HCEC 1CT (cell line): ENCODE measurements at places on chromosomes 3 and 15.
A peak's percentile ranks its signal among the peaks of the same experiment; 100 is the strongest.

GRCh38 chr15:74504418-74504817 lies 36.6 kb upstream of the ARID3B start:
- DNase-seq = peak; percentile 40

DNA sequence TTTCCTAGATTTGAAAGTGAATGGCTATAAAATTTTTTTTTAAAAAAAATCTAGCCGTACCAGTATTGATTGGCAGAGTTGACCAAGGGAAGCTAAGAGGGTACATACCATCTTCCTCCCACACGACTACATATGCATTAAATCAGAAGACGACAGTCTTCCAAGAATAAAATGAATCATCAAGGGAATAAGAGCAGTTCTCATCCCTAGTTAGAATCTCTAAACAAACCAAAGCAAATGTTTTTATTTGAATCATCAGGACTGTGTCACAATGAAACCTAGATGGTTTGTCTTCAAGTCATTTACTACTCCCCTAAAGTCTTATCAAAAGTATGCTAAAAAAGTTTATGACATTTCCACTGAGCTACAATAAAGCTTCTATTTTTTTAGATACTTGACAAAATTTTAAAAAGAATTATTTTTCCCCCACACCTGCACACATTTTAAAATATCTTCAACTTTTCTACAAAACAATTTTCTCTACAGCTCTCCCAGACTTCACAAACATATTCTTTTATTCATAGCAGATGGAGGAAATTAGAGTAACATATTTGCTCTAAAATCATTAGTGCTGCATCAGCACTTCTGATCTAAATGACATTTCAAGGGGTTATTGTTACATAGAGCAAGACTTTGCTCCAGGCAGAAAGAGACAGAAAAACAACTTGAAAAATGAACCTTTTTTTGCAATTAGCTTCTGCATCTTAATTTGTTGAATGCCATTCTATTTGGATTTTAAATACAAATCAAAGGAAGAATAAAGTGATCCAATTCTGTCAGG lies 547.1 kb downstream of the FHIT start:
- peak; percentile 57 for DNase-seq

GRCh38 chr3:125220727-125221429 lies 8.3 kb upstream of the SLC12A8 start:
- no peak for DNase-seq

DNA sequence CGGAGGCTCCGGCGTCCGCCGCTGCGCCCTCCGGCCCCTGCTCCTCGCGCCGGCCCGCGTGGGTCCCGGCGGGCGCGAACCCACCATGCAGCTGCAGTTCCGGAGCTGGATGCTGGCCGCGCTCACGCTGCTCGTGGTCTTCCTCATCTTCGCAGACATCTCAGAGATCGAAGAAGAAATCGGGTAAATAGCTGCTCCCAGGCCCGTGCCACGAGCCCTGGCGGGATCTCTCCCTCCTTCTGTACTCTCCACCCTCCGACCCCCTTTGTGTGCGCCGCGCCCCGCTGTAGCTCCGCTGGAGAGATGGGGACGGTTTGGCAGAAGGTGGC lies 263 bp downstream of the ST8SIA2 start:
- DNase-seq = no peak

DNA sequence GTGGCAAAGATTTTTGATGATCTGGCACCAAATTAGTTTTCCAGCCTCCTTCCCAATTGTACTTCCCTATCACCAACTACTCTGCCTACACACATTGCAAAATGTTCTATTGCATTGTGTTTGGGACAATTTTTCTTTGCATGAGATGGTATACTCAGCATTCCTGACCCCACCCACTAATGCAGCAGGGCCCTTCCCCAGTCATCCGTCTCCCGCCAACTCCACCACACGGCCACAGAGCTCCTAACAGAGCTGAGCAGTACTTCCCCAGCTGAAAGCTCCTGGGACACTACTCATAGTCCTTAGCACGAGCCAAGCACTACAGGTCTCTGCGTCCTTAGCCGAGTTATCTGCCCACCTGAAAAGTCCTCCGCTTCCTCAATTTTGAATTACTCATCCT lies 34.2 kb downstream of the TXNRD3 start:
- DNase-seq = no peak

DNA sequence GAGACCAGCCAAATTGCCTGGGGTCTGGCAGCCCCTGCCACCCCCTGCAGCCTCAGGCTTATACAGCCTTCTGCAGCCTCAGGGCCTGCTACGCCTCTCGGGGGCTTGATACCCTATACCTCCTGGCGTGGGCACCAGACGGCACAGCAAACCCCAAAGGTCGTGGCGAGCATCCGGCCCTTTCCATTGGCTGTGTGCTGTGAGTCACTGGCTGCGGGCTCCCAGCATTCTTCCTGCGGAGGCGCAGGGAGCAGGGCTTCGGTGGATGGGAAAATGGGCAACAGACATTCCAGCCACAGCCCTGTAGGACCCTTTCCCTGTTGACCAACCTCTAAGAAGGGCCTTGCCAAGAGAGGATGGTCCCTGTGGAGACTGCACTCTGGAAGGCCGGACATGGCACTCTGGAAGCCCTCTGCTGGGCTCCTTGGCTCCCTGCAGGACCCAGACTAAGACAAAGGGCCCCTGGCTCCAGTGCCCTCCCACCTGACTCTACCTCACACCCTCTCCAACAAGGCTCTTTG lies 59.6 kb downstream of the ITGA11 start:
- peak; percentile 30 for DNase-seq

DNA sequence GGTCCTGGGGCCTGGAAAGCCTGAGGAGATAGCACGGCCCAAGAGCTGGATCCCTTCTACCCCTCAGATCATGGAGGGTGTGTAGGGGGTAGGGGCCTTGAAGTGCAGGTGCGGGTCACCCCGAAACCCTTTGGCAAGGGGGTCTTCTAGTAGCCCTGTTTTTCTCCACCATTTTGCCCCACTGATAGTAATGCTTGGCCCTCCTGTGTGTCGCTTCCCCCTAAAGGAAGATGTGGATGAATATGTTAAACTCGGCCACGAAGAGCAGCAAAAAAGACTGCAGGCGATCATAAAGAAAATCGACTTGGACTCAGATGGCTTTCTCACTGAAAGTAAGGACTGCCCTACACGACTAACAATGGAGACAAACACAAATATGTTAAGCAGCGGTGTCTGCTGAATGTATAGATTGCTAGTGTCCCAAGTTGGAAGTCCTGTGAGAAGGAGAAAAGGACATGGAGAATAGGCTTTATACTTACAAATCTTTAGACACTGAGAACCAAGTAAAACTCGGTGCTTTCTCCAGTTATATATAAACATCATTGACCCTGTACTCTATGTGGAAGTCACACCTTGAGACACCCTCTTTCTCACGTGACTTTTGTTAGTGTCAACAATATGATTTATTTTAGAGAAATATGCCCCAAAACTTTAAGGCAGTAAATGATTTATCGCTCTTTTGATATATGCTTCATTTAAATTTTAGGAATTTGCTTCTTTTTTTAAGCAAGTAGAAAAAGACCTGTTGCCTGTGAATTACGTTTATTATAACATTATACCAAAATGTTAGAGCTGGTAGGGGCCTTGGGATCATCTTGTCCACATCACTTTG lies 802 bp downstream of the RCN2 start:
- no peak for DNase-seq

DNA sequence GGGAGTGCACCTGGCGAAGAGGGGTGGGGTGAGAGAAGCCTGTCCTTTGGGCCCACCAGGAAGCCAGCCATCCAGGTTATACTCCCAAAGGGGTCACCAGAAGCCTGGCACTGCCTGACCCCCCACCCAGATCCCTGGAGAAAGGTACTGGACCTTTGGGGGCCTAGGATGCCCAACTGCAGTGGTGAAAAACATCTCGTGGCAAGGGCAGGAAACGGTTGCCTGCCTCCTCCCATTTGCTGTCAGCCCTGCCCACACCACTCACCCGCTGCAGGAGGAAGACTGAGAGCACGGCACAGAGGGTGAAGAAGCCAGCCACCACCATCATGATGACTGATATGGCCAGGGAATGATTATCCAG lies 2.2 kb upstream of the ULK3 start:
- no peak for DNase-seq

- DNase-seq = peak; percentile 70
Observed at GRCh38 chr15:40506964-40507571, 36.3 kb downstream of the CHST14 start.

GRCh38 chr3:53775834-53776251 lies 70.4 kb downstream of the CHDH start:
- no peak for DNase-seq
